ENCODE measurements at places on chromosomes 5 and 9. TPM values are rescaled to one million over a fixed set of nuclear protein-coding genes. Genes with fewer than 3 reads are reported as not detected.

ABO gene
- 10.4 TPM for total RNA-seq

DNA sequence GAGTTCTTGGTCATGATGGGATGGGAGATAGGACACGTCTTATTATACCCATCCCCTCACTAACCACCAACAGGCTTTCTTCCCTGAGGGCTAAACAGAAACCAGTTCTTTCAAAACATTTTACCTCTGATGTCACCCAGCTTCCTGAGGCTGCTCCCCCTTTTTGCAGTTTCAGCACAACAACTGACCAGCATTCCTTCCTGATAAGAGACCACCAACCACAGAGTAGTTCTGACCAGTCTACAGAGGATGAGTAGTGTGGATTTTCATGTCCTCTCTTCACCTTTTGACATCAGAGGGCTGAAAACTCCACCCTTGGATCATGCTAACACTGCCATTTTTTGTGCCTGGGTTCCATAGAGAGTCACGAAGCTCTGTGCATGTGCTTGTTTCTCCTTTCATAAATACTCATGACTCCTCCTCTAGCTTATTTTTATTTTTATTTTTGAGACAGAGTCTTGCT is 82.6 kb downstream of the OSTF1 start:
- DNase-seq = no peak

SMC5 gene
- total RNA-seq = 32.2 TPM

DBN1 gene
- total RNA-seq = 139 TPM

- DNase-seq = no peak
These were observed 16.4 kb downstream of the JADE2 start for GRCh38 chr5:134541736-134542376.

DNA sequence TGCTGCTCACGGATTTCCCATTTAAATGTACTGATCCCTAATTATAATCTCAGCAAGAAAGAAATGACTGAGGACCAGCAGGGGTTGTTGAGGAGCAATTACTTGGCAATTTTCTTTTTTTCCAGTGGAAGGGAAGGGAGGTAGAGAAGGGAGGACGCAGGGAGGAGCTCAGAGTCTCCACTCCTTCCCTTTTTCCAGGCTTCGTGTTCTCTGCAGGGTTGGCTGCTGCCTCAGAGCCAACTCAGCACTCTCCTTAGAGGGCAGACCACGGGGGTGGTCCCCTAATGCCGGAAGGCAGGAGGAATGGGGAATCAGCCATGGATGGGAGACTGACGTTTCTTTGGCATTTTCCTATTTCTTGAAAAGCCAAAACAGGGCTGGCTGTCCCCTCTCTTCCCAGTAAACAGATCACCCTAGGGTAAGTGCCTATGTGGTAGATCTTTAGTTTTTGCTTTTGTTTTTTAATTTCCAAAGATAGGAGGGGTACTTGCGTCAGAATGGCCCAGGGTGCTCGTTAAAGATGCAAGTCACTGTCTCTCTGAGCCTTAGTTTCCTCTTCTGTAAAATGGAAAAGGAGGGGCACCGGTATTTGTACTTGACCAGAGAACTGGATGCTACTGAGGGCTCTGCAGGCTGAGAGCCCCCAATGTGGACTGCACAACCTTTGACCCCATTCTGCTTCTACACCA is 39.6 kb upstream of the LCP2 start:
- DNase-seq = no peak

All from tibial nerve (tissue), 4 donors.